NCI-H510A (cell line): ENCODE measurements at places on chromosomes 1 and 21.

GRCh38 chr1:189675712-189676244 is 801.9 kb downstream of the BRINP3 start:
- DNase-seq: no peak

DNA sequence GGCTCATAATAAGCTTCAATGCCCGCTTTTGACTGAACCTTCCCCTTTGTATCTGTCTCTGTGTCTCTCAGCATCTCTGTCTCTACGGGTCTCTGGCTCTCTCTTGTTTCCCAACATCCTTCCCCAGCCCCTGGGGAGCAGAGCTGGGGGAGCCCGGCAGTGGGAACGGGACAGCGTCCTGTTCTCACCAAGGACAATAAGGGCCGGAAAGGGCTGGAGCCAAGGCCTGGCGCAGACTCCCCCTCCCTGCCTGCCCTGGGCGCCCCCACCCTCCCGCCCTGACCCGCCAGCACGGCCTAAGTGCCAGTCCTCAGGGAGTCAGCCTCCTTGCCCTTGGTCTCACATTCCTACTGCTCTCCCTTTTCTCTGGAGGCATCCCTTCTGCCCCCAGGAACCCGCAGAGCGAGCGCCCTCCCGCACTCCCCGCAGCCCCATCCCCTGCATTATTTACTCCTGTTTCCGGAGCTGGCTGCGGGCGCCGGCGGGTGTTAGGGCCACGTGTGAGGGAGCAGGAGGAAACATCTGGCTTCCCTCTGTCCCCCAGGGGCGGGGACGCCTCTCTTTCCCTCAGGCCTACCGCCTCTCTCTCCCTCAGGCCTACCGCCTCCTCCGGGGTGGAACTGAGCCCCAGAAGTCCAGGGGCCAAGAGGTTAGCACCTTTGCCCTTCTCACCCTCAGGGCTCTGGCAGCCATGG is 6.5 kb downstream of the KRTCAP2 start:
- no peak for DNase-seq

- DNase-seq: no peak
Observed at GRCh38 chr1:230636575-230637148, 5.6 kb upstream of the COG2 start.

- no peak for DNase-seq
Observed at GRCh38 chr1:198909973-198910372, 271.1 kb downstream of the PTPRC start.

GRCh38 chr1:161956097-161956496 is 67.6 kb downstream of the OLFML2B start:
- DNase-seq: no peak

DNA sequence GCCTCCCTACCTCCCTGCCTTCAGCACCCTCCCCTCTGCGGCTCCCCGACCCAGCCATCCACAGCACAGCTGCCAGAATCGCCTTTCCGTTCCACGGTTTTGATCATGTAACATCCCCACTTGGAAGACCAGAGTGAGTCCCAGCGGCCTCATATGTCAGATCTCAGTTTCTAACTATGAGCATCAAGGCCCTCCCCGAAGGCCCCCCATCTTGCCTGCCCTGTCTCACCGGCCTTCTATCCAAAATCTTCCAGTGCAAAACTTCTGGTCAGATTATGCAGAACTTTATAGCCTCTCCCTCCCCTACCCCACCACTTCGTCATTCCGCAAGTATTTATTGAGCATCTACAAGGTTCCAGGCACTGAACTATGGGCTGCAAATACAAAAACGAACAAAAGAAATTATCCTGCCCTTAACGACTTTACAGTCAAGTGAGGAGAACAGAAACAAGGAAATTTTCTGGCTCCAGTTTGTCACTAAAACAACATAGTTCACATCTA is 20.3 kb upstream of the LMX1A start:
- no peak for DNase-seq

- no peak for DNase-seq
Observed at GRCh38 chr1:206784471-206784903, 12.2 kb upstream of the IL10 start.

GRCh38 chr1:47388891-47389238 is 27.2 kb upstream of the FOXE3 start:
- peak; percentile 16 for DNase-seq

DNA sequence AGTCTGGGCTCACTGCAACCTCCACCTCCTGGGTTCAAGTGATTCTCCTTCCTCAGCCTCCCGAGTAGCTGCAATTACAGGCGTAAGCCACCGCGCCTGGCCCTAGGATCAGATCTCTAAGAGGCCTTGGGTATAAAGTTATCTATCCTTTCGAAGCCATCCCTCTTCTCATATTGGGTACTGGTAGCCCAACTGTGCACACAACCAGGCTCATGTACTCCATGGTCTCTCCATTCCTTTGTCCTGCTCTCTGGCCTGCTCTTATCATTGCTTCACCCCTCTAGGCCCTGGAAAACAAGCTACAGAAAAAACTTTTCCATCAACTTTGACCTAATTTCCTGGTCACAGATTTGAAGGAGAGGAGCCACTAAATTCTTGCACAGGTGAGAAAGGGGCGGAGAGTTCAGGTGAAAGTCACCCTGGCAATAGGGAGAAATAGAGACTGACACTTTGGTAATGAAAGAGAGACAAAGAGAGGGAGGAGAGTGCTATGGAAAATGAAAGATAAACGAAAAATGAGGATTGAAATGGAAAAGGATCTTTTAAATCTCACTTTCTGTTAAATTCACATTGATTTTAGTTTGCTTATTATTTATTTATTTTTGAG is 6.0 kb downstream of the TXNIP start:
- DNase-seq: no peak

GRCh38 chr21:21003701-21004100 is 5.5 kb downstream of the NCAM2 start:
- DNase-seq: no peak

GRCh38 chr1:230261928-230262650 is 164.0 kb downstream of the PGBD5 start:
- DNase-seq: no peak
